ENCODE measurements at places on chromosomes 2 and 18.

GRCh38 chr2:3827673-3828575, 124.5 kb downstream of the DCDC2C start:
- DNase-seq = peak; percentile 47

GRCh38 chr18:68893354-68893753, 95.5 kb downstream of the CCDC102B start:
- no peak for DNase-seq

- no peak for DNase-seq
Measured at GRCh38 chr2:100856732-100857131, 36.8 kb downstream of the NPAS2 start.

GRCh38 chr2:27074738-27075565, 3.5 kb upstream of the EMILIN1 start:
- peak; percentile 59 for DNase-seq

DNA sequence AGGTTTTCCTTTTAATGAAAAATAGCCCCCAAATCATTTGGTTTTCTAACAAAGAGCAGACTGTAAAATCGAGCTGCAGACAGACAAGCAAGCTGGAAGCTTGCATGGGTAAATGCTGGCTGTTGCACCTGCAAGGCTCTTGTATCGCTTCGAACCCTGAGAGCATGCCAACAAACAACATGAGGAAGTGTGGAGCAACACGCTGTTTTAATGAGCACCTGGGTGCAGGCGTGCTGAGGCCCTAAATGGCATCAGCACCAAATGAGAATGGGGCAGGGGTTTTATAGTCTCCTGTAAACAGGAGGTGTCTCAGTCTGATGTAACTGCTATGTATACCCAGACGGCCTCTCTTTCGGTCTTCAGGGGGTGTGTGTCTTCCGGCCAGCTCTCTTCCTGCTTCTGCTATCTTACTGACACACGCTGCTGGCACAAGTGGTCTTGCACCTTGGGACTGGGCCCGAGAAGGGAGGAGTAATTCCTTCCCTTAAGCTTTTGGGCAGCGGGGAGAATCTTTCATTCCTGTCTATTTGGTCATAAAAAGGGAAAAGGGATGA, 31.9 kb upstream of the CDH2 start:
- DNase-seq = peak; percentile 1

Measured in activated CD8-positive, alpha-beta T cell treated with anti-CD3 and anti-CD28 coated beads for 36 hours (primary cell).